Liver (tissue), 10 donors: ENCODE measurements at places on chromosomes 7 and 10. TPM values are rescaled to one million over a fixed set of nuclear protein-coding genes. Genes with fewer than 3 reads are reported as not detected.

PCLO gene
- polyA plus RNA-seq: 0.04 TPM

DNA sequence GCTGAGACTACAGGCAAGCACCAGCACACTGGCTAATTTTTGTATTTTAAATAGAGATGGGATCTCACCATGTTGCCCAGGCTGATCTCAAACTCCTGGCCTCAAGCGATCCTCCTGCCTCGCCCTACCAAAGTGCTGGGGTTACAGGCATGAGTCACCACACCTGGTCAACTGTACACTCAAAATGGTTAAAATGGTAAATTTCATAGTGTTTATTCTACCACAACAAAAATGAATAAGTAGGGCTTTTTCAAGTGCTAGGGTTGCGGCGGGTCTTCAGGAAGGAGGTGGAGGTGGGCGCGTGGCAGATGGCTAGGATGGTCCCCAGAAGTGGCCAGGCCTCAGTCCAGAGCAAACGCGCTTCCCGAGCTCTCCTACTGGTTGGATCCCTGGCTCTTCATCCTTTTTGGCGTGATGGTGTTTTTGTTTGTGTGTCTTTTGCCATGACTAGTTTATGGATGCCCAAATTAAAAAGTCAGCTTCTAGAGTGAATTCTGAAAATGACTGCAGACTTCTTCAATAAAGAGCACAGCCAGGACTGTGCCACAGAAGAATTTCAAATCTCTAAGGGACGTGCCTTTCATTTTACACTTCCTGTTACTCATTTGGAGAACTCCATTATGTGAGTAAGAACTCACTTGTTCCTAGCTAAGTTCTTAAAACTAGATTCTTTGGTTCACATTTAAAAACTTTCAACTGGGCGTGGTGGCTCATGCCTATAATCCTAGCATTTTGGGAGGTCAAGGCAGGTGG is 73.9 kb downstream of the TMEM130 start:
- no peak overlapping the region for H3K4me3 ChIP-seq
- H3K27ac ChIP-seq: no peak overlapping the region
- no peaks in the 10 kb centered on the region for H3K4me1 ChIP-seq
- no peaks in the 10 kb centered on the region for H3K36me3 ChIP-seq
- no peak for DNase-seq
- H3K27me3 ChIP-seq: no peaks in the 10 kb centered on the region

DNA sequence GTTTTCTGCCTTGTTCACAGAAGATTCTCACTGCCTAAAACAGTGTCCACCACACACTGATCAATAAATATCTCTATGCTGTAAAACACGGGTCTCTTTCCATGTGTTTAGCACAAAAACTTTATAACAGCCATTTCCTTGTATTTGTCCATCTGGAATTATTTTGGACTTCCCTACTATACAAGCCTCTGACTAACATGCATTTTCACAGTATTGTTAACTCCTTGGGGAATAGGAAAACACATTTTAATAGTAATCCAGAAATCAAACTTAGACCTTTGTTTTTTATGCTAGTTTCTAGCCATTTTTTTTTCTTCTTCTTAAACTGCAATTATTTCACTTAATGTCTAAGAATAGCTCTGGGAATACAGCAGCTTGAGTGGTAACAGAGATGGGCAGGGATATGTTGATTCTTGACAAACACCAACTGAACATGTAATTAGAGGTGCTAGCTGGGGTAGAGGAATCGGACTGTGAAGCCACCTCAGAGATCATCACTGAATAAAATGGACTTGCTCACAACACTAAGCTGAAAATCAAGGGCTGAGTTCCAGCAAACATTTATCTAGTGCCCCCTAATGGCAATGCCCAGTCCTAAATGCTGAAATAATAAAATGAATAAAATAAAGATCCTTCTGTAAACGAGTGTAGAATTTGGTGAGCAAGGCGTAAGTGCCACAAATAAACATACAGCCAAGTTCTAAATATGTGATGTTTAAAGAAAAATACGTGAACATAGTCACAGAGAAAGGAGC is 593.1 kb downstream of the SORCS1 start:
- H3K27me3 ChIP-seq: no peaks in the 10 kb centered on the region
- no peaks in the 10 kb centered on the region for H3K36me3 ChIP-seq
- peaks cover 5% of the 10 kb centered on the region for H3K4me1 ChIP-seq
- no peak for DNase-seq

- H3K4me3 ChIP-seq: no peak overlapping the region
- no peaks in the 10 kb centered on the region for H3K4me1 ChIP-seq
- H3K36me3 ChIP-seq: no peaks in the 10 kb centered on the region
- no peaks in the 10 kb centered on the region for H3K27me3 ChIP-seq
- no peak overlapping the region for H3K27ac ChIP-seq
These were observed 10.4 kb upstream of the FAM170B start for GRCh38 chr10:49144058-49144720.
